Activated B cell treated with CpG ODN at 0.5 μM for 24 hours (primary cell): ENCODE measurements at places on chromosomes 6 and 20.

- DNase-seq, result no peak
Observed at GRCh38 chr6:49406250-49406970, 56.6 kb downstream of the MMUT start.

GRCh38 chr20:58307270-58307669 is 2.2 kb upstream of the RAB22A start:
- DNase-seq, result no peak

DNA sequence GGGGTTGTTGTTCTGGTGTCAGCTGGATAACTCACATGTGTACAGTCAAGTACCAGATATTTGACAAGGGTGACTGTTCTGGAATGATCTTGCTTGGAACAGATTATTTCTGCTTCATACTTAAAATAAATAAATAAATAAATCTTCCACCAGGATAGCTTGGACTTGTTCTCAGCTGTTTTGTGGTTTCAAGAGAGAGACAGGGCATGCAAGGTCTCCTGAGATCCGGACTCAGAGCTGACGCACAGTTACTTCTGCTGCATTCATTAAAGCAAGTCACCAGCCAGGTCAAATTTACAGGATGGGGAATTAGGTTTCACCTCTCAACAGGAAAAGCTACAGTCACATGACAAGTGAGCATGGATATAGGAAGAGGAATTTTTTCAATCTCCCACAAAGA is 285.0 kb upstream of the SPTLC3 start:
- no peak for DNase-seq

- no peak for DNase-seq
Observed at GRCh38 chr6:7142228-7142801, 34.6 kb downstream of the RREB1 start.

DNA sequence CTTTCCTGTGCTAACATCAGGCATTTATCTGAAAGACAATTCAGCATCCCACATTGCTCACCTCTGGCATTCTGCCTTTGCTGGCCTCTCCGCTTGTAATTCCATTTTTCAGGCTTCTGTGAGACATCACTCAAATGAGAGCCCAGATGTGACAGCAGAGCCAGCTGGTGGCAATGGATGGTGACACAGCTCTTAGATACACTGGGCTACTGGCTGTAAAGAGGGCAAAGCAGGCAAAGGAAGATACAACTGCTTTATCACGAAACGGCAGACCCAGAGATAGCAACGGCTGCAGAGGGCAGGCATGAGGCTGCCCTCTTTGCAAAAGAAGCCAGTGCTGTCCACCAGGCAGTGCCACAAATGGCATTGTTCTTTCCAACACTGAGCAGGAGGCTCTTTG is 329.8 kb downstream of the KIF16B start:
- no peak for DNase-seq

GRCh38 chr20:9408422-9409300 is 105.7 kb upstream of the LAMP5 start:
- DNase-seq, result no peak

DNA sequence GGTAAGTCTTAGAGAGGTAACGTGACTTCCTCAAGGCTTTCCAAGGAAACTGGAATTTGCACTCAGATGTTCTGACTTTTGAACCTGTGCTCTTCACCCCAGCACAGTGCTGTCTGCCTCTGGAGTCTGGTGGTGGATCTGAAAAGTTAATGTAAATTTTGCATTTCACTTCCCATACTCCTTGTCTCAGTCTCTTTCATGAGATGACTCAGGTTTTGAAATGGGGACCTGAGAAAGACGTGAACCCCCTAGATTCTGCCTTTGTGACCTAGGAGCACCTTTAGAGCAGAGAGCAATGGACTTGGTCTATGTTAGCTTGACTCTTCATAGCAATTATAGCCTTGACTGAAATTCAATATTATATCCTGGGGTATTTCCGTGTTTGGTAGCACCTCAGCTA is 223.0 kb downstream of the QKI start:
- DNase-seq, result no peak

GRCh38 chr6:118495485-118496280 is 52.4 kb upstream of the PLN start:
- no peak for DNase-seq

- no peak for DNase-seq
Observed at GRCh38 chr6:14865531-14866100, 380.3 kb upstream of the JARID2 start.

DNA sequence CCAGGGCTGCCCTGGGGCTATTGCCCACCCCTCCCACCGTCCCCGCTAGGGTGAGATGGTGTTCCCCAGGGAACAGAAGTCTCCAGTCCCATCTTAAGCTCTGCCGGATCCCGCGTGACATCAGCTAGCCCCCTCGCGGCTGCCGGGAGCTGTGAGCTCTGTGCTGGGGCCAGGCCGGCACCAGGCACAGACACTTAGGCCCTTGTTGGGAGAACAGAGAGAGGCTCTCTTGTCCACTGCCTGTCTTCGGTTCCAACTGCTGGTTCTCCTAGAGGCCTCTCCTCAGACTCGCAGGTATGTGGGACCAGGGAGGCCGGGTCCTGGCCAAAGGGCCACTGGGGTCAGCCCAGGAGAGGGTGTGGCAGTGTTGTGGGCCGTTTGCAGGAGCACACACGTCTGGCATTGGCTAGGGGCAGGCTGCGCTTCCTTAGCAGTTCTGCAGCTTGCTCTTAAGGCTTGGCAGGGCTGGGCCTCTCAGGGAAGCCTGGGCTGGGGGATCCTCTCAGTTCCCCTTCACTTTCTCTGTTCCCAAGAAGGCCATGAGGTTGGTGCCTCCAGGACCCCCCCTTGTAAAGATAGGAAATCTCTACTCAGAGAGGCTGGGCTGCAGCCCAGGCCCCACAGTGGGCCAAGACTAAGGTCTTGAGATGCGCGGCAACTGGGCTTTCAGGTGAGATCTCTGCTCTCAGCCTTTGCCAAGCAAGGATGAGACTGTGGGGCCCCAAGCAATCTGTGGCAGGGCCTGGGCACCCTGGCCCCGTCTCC is 6.3 kb downstream of the SGK2 start:
- DNase-seq, result no peak

DNA sequence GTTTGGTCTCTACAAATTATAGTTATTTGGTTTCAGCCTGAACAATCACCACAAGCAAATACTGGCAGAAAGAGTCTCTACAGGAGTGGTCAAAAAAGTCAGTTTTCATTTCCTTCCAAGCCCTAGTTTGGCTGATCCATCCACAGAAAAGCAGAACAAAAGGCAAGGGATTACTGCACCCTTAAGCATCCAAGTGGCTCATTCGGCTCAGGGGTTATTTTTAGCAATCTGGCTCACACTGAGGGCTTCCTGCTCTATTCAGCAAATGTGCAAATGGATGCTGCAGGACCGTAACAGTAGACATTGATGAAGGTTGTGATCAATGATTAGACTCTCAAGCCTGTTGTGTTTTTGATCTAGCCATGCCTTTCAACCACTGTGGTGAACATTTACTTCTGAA is 62.2 kb upstream of the FABP7 start:
- DNase-seq, result no peak

DNA sequence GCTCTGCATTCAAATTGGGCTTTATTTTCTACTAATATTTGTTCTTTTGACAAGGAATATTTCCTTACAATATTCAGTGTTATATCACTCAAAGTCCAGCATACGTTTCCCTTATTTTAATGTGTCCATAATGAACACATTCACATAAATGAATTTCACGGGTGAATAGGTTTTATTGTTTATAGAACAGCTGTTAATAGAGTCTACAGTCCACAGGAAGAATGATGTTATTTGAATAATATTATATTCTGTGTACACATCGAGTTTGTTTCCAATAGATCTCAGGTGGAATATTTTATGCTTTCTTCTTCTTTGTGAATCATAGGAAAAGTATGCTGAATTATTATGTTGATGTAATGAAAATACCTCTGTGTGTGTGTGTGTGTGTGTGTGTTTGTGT is 582.4 kb downstream of the CDH26 start:
- no peak for DNase-seq
